ENCODE measurements at places on chromosomes 2 and 18. TPM values are rescaled to one million over a fixed set of nuclear protein-coding genes. Genes with fewer than 3 reads are reported as not detected.

The HS1BP3 gene
- 12.9 TPM for total RNA-seq

The ZNF142 gene
- 54.2 TPM for total RNA-seq

The MYCN gene
- not detected for total RNA-seq

The RPIA gene
- 54.4 TPM for total RNA-seq

The TGFBRAP1 gene
- 19.4 TPM for total RNA-seq

The CROCC2 gene
- total RNA-seq: not detected

GRCh38 chr2:142175813-142176338 lies 45.1 kb upstream of the LRP1B start:
- no peaks in the 10 kb centered on the region for H3K27me3 ChIP-seq
- no peak overlapping the region for H3K27ac ChIP-seq
- no peak overlapping the region for H3K4me3 ChIP-seq
- no peaks in the 10 kb centered on the region for H3K4me1 ChIP-seq
- H3K36me3 ChIP-seq: no peaks in the 10 kb centered on the region

- H3K4me1 ChIP-seq: peaks cover 33% of the 10 kb centered on the region
- H3K27ac ChIP-seq: peak overlapping the region; percentile 26
- DNase-seq: no peak
- H3K4me3 ChIP-seq: no peak overlapping the region
- H3K27me3 ChIP-seq: peaks cover 7% of the 10 kb centered on the region
These were observed 96.7 kb downstream of the TMEM163 start for GRCh38 chr2:134621939-134622705.

DNA sequence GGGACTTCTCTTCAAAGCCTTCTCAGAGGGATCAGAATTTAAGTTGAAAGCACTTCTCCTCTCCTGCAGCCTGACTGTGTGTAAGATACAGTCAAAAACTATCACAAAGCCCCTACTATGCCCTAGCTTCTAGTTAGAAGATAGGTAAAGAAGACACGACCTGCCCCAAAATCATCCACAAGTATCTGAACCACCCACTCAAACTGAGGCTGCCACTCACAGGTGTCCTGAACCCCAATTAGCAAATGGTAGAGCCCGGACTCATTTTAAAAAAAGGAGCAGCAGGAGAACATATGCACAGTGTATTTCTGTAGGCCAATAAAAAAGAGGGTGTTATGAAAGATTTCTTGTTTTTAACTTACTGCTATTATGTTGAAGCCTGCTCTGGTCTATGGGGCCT lies 74.4 kb downstream of the ANKRD44 start:
- H3K27me3 ChIP-seq: no peaks in the 10 kb centered on the region
- no peak for DNase-seq
- H3K4me3 ChIP-seq: peak overlapping the region; percentile 56
- peaks cover 87% of the 10 kb centered on the region for H3K4me1 ChIP-seq

GRCh38 chr2:200968735-200969134 lies 5.3 kb upstream of the ORC2 start:
- peaks cover 38% of the 10 kb centered on the region for H3K4me1 ChIP-seq
- H3K4me3 ChIP-seq: no peak overlapping the region
- no peak for DNase-seq
- peaks cover 11% of the 10 kb centered on the region for H3K36me3 ChIP-seq
- H3K27ac ChIP-seq: peak overlapping the region; percentile 6

GRCh38 chr18:53797998-53798495 lies 426.4 kb downstream of the MBD2 start:
- H3K4me3 ChIP-seq: no peak overlapping the region
- no peaks in the 10 kb centered on the region for H3K27me3 ChIP-seq
- no peak for DNase-seq
- H3K4me1 ChIP-seq: peaks cover 4% of the 10 kb centered on the region

All from activated CD8-positive, alpha-beta memory T cell treated with anti-CD3 and anti-CD28 coated beads, Interleukin-2, amount 10 ng/mL, durations not matched to agents 7 days and 5 days (primary cell).